Motor neuron (in vitro differentiated cells): ENCODE measurements at places on chromosomes 1 and 21. TPM values are rescaled to one million over a fixed set of nuclear protein-coding genes. Genes with fewer than 3 reads are reported as not detected.
A peak's percentile ranks its signal among the peaks of the same experiment; 100 is the strongest.

GRCh38 chr21:20968391-20968790 lies 29.8 kb upstream of the NCAM2 start:
- peak; percentile 73 for ATAC-seq

GRCh38 chr1:37434292-37435225 lies 39.8 kb upstream of the ZC3H12A start:
- ATAC-seq = peak; percentile 75

- ATAC-seq = no peak
Observed at GRCh38 chr1:156803086-156803851, 13.4 kb downstream of the SH2D2A start.

GRCh38 chr1:168469690-168470089 lies 74.1 kb downstream of the XCL2 start:
- ATAC-seq = no peak

- ATAC-seq = peak; percentile 93
Observed at GRCh38 chr1:67880056-67880601, 46.9 kb upstream of the GNG12 start.

The TMEM125 gene
- total RNA-seq = 0.54 TPM in 1 of 2 replicates, not detected in the other

The RNF207 gene
- 3.5 and 4.8 TPM in 2 replicates for total RNA-seq

The LRRC71 gene
- total RNA-seq = 1.1 and 1.2 TPM in 2 replicates

The HES5 gene
- total RNA-seq = 34.9 and 36.3 TPM in 2 replicates

The COQ8A gene
- 29.6 and 31.6 TPM in 2 replicates for total RNA-seq

The DNAI4 gene
- 12.1 and 15.9 TPM in 2 replicates for total RNA-seq
